Activated CD4-positive, alpha-beta T cell treated with anti-CD3 and anti-CD28 coated beads, Interleukin-2, amount 50 U/mL, for 4 hours (primary cell): ENCODE measurements at places on chromosomes 5 and 9.

- DNase-seq = no peak
These were observed 108.1 kb downstream of the GABBR2 start for GRCh38 chr9:98600631-98601030.

GRCh38 chr5:9056046-9056445 is 489.8 kb downstream of the SEMA5A start:
- DNase-seq = no peak

GRCh38 chr5:137778772-137779564 is 24.8 kb upstream of the HNRNPA0 start:
- no peak for DNase-seq

DNA sequence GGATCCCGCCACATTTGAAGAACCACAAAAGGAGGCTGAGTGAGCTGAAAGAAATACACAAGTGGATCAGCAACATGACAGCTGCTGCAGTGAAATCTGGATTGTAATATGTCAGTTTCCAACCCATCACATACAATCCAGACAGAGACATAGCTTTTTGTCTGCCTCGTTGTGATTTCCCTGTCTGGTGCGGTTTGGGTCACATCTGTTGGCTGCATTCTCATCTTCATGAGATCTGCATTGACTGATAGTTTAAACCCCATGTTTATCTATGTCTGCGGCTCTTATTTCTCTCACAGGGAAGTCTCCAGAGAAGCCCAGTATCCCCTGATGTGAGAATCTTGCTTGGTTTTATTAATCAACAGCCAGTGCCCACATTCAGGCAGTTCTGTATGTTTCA is 403.1 kb upstream of the ZNF608 start:
- DNase-seq = no peak

DNA sequence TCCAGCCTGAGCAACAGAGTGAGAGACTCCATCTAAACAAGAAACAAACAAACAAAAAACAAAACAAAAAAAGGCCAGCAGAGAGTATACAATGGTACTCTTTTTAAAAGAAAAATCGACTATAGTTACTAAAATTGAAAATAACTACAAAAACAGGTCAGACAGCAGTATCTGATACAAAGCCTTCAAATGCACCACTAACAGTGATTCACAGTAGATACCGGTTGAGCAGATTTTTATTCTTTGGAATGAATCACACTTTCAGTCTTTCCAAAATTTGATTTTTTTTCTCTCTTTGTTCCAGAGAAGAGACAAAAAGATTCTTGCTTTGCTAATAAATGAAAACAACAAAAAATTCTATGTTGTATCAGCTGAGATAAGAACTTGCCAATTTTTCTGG is 36.9 kb downstream of the ROR2 start:
- no peak for DNase-seq

DNA sequence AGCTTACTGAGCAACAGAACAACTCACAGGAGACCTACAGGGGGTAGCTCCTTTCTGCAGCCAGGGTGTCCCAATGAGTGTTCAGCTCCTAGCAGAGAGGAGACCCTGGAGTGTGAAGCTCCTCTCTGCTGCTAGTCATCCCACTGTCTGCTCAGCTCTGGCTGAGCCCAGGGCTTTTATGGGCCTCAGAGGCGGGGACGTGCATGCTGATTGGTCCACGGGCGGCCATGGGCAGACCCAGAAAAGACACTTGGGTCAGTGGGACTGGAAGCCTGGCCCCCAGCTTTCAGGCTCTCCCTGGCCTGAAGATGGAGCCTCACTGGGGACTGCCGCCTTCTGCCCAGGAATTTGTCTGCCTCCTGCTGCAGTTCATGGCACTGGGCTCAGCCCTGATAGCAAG is 40.6 kb downstream of the TSPAN17 start:
- DNase-seq = no peak

- DNase-seq = no peak
These were observed 31.9 kb upstream of the CEP120 start for GRCh38 chr5:123455095-123455494.

GRCh38 chr9:99011161-99011709 is 67.5 kb downstream of the COL15A1 start:
- DNase-seq = no peak

- DNase-seq = no peak
These were observed 239.0 kb upstream of the KCNN2 start for GRCh38 chr5:114122852-114123251.

- no peak for DNase-seq
These were observed 394.5 kb downstream of the ICE1 start for GRCh38 chr5:5816960-5817359.

DNA sequence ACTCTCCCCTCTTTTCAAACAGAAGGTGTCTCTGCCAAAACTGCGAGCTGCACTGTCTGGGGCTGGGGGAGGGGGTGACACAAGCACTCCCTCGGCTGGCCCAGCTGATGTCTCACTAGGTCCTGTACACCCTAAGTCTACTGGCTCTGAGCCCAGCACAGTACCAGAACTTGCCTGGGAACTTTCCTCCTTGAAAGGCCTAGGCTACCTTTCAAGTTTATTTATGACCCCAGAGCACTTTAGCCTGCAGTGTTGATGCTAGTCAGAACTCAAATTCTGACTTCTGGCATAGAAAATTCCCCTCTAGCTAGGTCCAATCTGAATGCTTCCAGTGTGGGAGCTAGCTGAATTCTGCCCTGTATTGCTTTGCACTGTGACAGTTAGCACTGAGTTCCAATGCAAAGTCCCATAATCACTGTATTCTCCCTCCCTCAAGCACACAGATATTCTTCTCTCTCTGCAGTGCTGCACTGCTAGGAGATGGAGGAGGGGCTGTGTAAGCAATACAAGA is 10.5 kb downstream of the LURAP1L start:
- no peak for DNase-seq

DNA sequence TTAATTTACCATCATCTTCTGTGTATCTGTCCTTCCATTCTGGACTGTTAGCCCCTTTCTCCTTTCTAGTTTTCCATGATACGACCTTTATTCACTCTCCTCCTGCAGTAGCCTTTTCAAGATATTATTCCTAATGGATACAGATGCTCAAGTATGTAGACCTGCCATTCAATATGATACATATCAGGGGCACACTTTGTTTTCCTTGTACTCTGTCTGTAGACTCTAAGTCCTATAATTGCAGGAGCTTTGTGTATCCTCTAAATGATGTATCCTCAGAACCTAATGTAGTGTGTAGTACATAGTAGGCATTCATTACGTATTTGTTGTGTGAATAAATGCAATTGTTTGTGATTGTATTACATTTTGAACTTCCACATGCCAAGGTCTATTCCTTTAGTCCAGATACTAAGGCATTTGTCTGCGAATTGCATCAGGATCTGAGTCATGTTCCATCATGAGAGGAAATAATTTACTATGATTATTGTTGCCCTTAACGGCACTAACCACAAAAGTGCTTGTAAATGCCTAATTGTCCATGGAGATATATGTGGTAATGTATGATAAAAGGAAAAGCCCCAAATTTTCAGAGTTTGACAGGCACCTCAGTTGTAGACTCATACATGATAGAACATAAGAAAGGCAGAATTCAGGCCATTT is 57.1 kb upstream of the IZUMO3 start:
- DNase-seq = no peak

GRCh38 chr9:22052376-22052945 is 43.4 kb upstream of the CDKN2B start:
- no peak for DNase-seq

GRCh38 chr9:6142799-6143454 is 72.7 kb upstream of the IL33 start:
- DNase-seq = no peak

GRCh38 chr5:107542831-107543231 is 127.9 kb downstream of the EFNA5 start:
- DNase-seq = no peak

DNA sequence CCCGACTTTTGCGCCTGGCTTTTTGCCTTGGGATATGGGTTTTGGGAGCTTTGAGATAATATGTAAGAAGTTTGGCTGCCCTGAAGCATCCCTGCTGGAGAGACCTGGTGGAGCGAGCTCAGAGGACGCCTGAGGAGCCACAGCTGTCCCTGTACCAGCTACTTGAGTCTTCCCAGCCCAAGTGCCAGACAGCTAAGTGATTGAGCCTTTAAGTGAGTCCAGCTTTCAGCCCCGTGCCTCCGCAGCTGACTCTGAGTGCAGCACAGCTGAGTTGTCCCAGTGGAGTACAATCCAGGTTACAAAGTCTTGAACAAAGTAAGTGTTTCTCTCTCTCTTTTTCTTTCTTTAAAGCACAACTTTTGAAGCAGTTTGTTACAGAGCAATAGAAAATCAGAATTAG is 203.8 kb upstream of the DAP start:
- no peak for DNase-seq

DNA sequence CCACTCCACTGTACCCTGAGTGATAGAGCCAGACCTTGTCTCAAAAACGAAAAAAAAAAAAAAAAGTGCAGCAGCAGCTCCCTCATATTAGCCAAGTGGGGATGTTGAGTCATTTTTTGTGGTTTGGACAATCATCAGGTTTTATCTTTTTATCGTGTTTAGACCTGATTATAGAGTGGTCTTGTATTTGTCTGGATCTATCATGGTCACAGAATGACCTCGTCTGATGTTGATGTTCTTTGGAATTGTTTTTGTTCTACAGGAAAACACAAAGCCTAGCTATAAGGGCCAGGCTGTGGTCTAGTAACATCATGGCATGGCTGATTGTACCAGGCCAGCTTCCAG is 1.6 kb upstream of the FBXW11 start:
- DNase-seq = no peak

DNA sequence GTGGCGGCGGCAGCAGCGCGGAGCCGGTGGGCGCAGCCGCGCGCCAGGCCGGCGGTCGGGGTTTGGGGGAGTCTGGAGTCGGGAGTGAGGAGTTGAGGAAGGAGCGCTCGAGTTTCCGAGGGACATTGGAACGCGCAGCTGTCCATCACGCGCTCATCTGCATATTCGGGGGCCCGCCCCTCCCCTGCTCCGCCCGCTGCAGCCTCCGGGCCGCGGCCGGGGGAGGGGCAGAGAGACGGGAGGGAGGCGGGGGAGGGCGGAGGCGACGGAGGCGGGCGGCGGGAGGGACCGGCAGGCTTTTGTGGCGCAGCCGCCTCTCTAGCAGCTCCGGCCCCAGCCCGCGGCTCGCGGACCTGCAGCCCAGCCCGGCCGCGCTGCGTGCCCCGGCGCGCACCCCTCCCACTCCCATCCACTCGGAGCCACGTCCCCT is at the start of gene IRX2:
IRX2 (minus strand) TSS at position 86 of the 430 bp plus-strand sequence. CDS start 264 bp downstream, outside the sequence.
- DNase-seq = no peak

- no peak for DNase-seq
These were observed 256.2 kb downstream of the FER start for GRCh38 chr5:109003928-109004327.

DNA sequence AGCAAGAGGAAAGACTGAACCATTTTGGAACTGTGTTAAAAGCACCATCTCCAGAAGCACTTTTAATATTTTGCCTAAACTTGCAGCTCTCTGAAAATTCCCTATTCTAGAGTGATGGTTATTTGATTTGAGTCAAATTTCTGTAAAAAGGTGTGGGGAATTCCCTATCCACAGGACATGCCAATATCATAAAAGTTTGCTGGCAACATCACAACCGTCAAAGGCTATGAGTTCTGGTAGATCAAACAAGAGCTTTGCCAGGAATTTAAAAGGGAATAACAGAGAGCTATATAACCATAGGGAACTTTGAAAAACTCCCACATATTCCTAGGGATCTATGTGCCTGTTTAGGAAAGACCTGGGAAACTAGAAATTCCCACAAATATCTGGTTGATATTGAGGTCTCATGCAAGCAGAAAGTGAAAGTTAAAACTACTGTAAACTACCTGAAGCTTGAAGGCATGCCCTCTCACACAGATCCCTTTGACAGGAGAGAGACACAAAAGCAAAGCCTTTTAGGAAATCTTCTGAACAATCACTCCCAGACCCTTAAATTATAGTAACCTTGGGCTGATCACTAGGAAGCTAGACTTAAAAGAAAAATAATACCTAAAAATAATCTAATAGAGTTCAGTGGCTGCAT is 549.9 kb downstream of the ANXA1 start:
- DNase-seq = no peak

GRCh38 chr9:98323051-98323830 is 67.8 kb upstream of the TBC1D2 start:
- DNase-seq = no peak

DNA sequence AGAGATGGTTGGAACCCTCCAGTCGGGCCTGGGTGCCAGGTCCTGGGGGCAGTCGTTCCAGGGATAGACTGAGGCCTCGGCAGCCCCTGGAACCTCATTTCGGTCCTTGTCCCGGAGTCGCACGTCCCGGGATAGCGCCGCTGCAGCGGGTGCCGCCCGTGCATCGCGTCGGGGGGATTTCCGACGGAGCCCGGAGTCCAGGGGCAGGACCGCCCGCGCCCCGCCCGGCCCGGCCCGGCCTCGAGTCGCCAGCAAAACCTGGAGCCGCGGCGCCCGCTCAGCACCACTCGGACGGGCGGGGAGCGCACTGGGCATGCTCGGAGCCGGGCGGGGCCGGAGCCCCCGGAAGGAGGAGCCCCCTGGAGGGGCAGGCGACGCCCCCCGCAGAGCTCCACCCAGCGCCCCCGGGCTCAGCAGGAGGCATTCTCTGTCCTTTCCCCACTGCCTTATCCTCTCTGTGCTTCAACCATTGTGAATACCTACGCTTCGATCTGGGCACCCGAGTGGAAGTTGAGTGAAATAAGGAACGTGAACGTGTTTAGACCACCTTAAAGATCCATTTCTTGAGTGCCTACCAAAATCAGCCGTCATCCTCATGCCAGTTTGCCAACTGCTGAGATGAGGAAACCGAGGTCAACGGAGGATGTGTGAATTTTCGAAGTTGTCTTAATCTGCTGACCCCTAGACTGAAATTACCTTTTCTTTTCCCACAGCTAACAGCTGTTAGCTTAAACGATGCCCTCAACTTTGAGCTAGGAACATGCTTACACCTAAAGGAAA is 1.7 kb upstream of the PTPN3 start:
- no peak for DNase-seq

DNA sequence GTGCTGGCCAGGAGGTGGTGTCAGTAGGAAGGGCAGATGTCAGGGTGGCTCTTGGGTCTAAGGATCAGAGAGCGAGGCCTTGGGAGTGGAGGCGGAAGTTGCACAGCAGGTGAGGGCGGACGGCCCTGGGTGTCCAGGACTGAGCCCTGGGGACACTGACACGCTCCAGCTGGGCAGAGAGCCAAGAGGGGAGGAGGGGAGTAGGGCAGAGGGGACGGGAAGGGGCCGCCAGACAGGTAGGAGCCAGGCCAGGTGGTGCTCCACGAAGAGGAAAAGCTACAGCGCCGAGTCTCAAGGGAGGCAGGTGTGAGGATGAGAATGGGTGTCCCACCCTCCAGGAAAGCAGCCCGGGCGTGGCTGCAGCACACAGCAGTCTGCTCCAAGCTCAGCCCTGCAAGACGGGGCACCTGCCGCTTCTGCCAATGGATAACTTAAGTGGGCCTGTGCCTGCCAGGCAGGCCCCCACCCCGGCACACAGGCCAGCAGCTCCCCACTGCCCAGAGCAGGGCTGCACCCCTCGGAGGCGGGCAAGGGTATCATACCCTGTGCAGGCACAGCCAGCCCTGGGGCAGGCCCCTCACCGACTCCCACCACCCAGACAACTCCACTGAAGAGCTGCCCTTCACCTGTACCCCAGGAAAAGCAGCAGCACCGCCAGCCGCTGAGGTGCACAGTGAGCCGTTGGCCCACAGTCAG is 4.9 kb downstream of the TPRN start:
- no peak for DNase-seq

- no peak for DNase-seq
These were observed 355.7 kb downstream of the LRRC70 start for GRCh38 chr5:62934319-62934718.
